ENCODE measurements at places on chromosomes 11 and 22.

DNA sequence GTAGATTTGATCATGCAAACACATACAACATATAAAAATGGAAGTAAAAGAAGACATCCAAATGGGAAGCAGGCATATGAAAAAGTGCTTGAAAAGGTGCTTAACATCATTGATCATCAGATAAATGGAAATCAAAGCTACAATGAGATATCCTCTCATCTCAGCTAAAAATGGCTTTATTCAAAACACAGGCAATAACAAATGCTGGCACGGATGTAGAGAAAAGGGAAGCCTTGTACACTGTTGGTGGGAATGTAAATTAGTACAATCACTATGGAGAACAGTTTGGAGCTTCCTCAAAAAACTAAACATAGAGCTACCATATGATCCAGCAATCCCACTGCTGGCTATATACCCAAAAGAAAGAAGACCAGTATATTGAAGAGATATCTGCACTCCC, 549 bp upstream of the TCN1 start:
- no peaks in the 10 kb centered on the region for H3K27me3 ChIP-seq
- DNase-seq = no peak
- no peak overlapping the region for H3K4me3 ChIP-seq
- no peaks in the 10 kb centered on the region for H3K4me1 ChIP-seq
- H3K36me3 ChIP-seq = no peaks in the 10 kb centered on the region
- no peak overlapping the region for H3K27ac ChIP-seq

- DNase-seq = no peak
- no peaks in the 10 kb centered on the region for H3K4me1 ChIP-seq
- H3K27ac ChIP-seq = no peak overlapping the region
- H3K4me3 ChIP-seq = no peak overlapping the region
These were observed 34.6 kb upstream of the ARFGAP3 start for GRCh38 chr22:42891696-42892095.

GRCh38 chr11:16891964-16892363, 122.2 kb downstream of the PLEKHA7 start:
- peaks cover 4% of the 10 kb centered on the region for H3K4me1 ChIP-seq
- no peaks in the 10 kb centered on the region for H3K27me3 ChIP-seq

DNA sequence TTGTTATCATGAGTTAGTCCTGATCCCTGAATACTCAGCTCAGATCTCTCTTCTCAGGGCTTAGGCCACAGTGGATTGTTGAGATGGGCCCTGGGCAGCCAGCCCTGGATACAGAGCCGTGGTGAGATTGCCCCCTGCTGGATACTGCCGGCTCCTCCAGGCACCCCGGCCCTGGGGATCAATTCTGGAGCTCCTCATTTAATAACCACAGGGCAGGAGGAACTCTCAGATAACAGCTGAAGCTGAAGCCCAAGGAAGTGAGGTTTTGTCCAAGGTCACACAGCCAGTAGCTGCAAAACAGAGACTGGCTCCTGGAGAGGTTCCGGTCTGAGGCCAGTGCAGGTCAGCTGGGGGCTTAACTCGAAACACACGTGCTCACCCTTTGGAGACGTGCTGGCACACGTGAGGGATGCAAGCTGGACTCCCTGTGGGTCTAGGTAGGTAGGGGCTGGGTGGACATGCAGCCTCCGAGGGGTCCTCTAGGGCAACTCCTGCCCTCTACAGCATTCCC, 16.0 kb downstream of the USH1C start:
- H3K4me3 ChIP-seq = no peak overlapping the region
- peak; percentile 76 for DNase-seq
- H3K27ac ChIP-seq = no peak overlapping the region
- H3K4me1 ChIP-seq = no peaks in the 10 kb centered on the region
- H3K27me3 ChIP-seq = no peaks in the 10 kb centered on the region

- DNase-seq = no peak
- no peak overlapping the region for H3K27ac ChIP-seq
- H3K4me3 ChIP-seq = no peak overlapping the region
- H3K36me3 ChIP-seq = no peaks in the 10 kb centered on the region
- no peaks in the 10 kb centered on the region for H3K27me3 ChIP-seq
These were observed 90.9 kb downstream of the PDHX start for GRCh38 chr11:35007277-35007676.

DNA sequence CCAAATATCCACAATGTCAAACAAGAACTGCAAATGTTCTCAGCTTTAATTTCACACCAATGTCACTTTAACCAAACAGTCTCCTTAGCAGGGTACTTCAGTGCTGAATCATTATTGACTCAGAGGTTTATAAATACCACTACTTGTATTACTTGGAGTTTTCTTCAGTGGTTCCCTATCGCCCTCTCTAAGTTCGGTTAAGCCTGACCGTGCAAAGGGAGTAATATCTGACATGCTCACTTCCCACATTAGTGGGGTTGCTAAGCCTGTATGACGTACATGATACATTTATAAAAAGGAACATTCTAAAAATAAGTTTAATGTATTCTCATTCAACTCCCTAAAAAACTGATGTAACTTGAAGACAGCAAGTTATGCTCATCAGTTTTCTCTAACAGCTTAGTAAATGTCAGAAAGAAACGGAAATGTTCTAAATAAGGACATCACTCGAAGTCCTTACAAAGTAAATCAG, 93.1 kb upstream of the ZC3H12C start:
- H3K27ac ChIP-seq = no peak overlapping the region
- no peaks in the 10 kb centered on the region for H3K27me3 ChIP-seq
- no peaks in the 10 kb centered on the region for H3K4me1 ChIP-seq
- H3K4me3 ChIP-seq = no peak overlapping the region

GRCh38 chr22:33780531-33781136, 139.6 kb downstream of the LARGE1 start:
- no peak overlapping the region for H3K4me3 ChIP-seq
- no peak for DNase-seq
- H3K4me1 ChIP-seq = no peaks in the 10 kb centered on the region
- no peak overlapping the region for H3K27ac ChIP-seq

- H3K4me3 ChIP-seq = no peak overlapping the region
- H3K36me3 ChIP-seq = no peaks in the 10 kb centered on the region
- H3K27me3 ChIP-seq = no peaks in the 10 kb centered on the region
- peaks cover 7% of the 10 kb centered on the region for H3K4me1 ChIP-seq
- no peak for DNase-seq
These were observed 1.6 kb upstream of the PLAAT4 start for GRCh38 chr11:63534895-63535461.

GRCh38 chr22:39815932-39816331, 77.6 kb downstream of the ENTHD1 start:
- H3K36me3 ChIP-seq = no peaks in the 10 kb centered on the region
- DNase-seq = no peak
- no peaks in the 10 kb centered on the region for H3K27me3 ChIP-seq
- H3K27ac ChIP-seq = no peak overlapping the region
- no peaks in the 10 kb centered on the region for H3K4me1 ChIP-seq

GRCh38 chr11:95720195-95720594, 69.4 kb downstream of the FAM76B start:
- no peak overlapping the region for H3K4me3 ChIP-seq
- H3K36me3 ChIP-seq = no peaks in the 10 kb centered on the region
- DNase-seq = no peak
- H3K27me3 ChIP-seq = no peaks in the 10 kb centered on the region
- H3K27ac ChIP-seq = no peak overlapping the region
- no peaks in the 10 kb centered on the region for H3K4me1 ChIP-seq

DNA sequence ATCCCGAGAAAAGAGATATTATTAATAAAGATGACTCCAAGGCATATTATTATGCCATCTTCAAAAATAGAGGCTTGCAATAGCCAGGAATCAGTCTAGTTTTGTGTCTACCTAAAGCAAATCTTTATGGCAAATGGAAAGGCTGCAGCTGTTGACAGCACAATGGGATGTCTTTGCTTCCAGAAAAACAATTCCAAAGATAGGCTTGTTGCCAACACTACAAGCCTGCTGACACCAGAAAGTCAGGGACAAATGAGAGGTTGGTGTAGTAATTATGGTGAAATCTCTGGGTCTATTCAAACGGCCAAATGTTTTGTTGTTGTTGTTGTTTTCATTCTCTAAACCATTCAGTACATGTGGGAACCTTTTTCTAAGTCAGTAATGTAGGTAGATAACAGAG, 101.8 kb downstream of the LUZP2 start:
- H3K4me3 ChIP-seq = no peak overlapping the region
- H3K27ac ChIP-seq = no peak overlapping the region
- no peaks in the 10 kb centered on the region for H3K4me1 ChIP-seq
- H3K36me3 ChIP-seq = no peaks in the 10 kb centered on the region

- DNase-seq = peak; percentile 66
- peaks cover 6% of the 10 kb centered on the region for H3K4me1 ChIP-seq
- no peaks in the 10 kb centered on the region for H3K36me3 ChIP-seq
- H3K4me3 ChIP-seq = peak within 1 kb of the TSS; percentile 81
These were observed at the start of gene GPR137 for GRCh38 chr11:64284962-64285884. Gene GPR137 (plus strand): TSS chr11:64285848. CDS start chr11:64286525, 677 bp downstream.

GRCh38 chr11:31689559-31689958, 121.6 kb downstream of the PAX6 start:
- no peaks in the 10 kb centered on the region for H3K36me3 ChIP-seq
- no peak overlapping the region for H3K27ac ChIP-seq
- no peaks in the 10 kb centered on the region for H3K27me3 ChIP-seq
- H3K4me3 ChIP-seq = no peak overlapping the region

DNA sequence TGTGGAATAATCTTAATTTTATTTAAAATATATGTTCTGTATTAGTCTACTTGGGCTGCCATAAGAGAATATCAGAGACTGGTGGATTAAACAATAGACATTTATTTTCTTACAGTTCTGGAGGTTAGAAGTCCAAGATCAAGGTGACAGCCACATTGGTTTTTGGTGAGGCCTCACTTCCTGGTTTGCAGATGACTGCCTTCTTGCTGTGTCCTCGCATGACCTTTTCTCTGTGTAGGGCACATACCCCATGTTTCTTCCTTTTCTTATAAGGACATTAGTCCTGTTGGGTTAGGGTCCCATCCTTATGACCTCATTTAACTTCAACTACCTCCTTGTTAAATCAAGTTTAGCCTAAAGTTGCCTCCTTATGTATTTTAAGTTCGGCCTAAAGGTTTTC, 202.7 kb upstream of the MPPED2 start:
- H3K4me3 ChIP-seq = no peak overlapping the region
- no peaks in the 10 kb centered on the region for H3K36me3 ChIP-seq

DNA sequence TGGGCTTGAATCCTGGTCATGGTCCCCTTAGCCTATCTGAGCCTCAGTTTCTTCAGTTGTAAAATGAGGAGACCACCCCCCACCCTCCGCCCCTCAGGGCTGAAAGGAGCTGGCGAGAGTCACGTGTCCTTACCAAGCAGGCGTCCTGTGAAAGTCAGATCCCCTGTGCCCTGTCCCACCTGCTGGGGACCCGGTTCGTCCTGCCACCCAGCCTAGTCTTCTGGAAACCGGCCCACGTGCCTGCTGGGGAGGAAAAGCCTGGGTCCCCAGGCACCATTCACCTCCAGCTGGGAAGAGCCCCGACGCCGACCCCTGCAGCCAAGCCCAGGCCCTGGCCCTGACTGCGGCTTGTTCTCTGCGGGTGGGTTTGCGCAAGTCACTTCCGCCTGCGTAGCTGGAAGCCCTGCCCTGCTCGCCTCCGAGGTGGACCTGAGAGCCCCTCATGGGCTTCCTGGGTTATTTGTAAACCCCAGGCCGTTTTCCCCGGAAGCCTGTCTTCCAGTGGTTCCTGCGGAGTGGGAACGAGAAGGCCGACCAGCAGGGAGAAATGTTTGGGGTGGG, 679 bp upstream of the SSH3 start:
- peak overlapping the region; percentile 32 for H3K4me3 ChIP-seq
- peaks cover 7% of the 10 kb centered on the region for H3K4me1 ChIP-seq
- no peaks in the 10 kb centered on the region for H3K27me3 ChIP-seq
- peak; percentile 80 for DNase-seq
- H3K27ac ChIP-seq = peak overlapping the region; percentile 84

GRCh38 chr11:125271483-125272091, 107.0 kb downstream of the PKNOX2 start:
- H3K4me1 ChIP-seq = peaks cover 5% of the 10 kb centered on the region
- no peak overlapping the region for H3K27ac ChIP-seq
- no peak for DNase-seq
- no peak overlapping the region for H3K4me3 ChIP-seq

DNA sequence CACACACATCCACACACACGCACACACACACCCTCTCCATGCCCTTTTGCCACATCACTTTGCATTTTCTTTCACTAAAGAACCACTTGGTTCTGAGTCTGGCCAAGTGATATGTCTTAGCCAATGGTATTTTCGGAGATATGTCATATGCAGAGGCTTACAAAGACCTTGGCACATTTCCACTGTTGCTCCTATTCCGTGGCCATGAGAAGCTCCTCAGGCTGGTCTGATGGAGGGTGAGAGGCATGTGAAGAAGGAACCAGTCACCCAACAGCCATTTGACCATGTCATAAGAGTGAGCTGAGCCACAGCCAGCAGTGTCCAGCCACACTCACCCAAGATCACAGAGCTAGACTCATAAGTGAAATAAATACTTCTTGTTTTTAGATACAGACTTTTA, 212.6 kb upstream of the NAV2 start:
- H3K27me3 ChIP-seq = no peaks in the 10 kb centered on the region
- H3K4me3 ChIP-seq = no peak overlapping the region
- no peaks in the 10 kb centered on the region for H3K36me3 ChIP-seq
- no peaks in the 10 kb centered on the region for H3K4me1 ChIP-seq
- no peak for DNase-seq

DNA sequence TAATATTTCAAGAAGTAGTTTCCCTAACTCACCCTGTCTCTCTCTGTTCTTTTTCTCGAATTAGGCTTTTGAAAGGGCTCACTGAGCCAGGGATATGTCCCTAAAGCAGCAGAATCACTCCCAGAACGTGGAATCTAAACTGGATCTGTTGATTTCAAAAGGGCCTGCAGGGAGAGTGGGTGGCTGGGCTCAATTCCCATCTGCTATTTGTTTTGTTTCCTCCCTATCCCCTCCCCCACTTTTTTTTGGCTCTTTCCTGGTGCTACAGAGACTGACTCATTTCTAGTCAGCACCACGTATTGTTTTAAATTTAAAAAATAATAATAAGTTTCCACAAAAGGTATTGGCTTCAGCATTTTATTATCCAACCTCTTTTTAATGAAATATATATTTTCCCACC, 961.5 kb downstream of the FAM181B start:
- peak overlapping the region; percentile 62 for H3K27ac ChIP-seq
- H3K36me3 ChIP-seq = no peaks in the 10 kb centered on the region
- H3K27me3 ChIP-seq = no peaks in the 10 kb centered on the region
- DNase-seq = peak; percentile 62

GRCh38 chr22:40911772-40912171, 39.4 kb upstream of the RBX1 start:
- no peak overlapping the region for H3K27ac ChIP-seq
- no peak for DNase-seq
- H3K4me1 ChIP-seq = no peaks in the 10 kb centered on the region

DNA sequence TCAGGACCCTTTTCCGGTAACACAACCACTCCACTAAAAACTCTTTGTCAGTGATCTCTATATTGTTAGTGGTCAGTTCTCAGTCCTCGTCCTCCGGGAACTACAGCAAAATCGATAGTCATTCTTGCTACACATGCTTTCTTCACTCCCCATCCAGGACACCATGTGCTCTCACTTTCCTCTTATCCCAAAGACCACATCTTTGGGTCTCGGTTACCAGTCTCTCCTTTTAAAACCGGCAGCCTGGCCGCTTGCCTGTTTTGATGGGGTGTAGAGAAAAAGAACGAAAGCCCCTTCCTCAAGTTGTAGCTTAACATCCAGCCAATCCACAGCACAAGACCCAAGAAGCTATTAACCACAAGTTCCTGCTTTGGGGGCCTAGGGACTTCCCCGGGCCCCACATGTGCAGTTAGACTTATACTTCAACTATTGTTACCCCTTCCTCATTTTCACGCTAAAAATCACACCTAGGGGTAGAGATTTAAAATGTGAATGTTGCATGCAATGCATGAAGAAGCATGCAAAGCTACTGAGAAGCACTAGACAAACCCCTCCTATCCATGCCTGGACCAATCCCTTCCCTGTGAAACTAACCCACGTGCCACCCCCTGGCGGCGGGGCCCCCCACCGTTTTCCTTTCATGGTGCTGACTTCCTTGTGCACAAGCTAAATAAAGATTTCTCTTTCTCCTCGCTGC, 1.5 kb upstream of the TOLLIP start:
- H3K36me3 ChIP-seq = no peaks in the 10 kb centered on the region
- no peaks in the 10 kb centered on the region for H3K27me3 ChIP-seq
- no peaks in the 10 kb centered on the region for H3K4me1 ChIP-seq
